Stimulated activated CD4-positive, alpha-beta T cell treated with anti-CD3 and anti-CD28 coated beads, Interleukin-1b, Interleukin-23, amount 100 ng/mL, for 48 hours (primary cell): ENCODE measurements at places on chromosomes 7 and 10.

- DNase-seq, result no peak
Measured at GRCh38 chr10:34666008-34666704, 148.9 kb downstream of the PARD3 start.

- DNase-seq, result no peak
Measured at GRCh38 chr7:6658618-6659345, 21.7 kb downstream of the ZNF316 start.

DNA sequence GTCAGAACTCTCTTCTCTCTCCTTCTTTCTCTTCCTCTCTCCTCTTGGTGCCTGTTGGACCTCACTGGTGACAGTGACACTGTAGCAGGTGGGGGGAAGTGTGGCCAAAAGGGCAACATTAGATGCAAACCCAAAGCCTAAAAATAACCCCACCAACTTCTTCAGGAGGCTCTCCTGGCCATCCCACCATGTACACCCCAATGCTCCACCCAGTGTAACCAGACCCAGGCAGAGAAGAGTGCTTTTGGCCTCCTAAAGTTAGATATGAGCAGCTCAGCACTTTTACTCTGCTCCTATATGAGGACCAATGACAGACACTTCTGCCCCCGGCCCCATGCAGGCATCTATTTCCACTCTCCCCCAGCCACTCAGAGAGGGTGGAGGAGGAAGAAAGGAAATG, 5.5 kb downstream of the MYOZ1 start:
- no peak for DNase-seq

DNA sequence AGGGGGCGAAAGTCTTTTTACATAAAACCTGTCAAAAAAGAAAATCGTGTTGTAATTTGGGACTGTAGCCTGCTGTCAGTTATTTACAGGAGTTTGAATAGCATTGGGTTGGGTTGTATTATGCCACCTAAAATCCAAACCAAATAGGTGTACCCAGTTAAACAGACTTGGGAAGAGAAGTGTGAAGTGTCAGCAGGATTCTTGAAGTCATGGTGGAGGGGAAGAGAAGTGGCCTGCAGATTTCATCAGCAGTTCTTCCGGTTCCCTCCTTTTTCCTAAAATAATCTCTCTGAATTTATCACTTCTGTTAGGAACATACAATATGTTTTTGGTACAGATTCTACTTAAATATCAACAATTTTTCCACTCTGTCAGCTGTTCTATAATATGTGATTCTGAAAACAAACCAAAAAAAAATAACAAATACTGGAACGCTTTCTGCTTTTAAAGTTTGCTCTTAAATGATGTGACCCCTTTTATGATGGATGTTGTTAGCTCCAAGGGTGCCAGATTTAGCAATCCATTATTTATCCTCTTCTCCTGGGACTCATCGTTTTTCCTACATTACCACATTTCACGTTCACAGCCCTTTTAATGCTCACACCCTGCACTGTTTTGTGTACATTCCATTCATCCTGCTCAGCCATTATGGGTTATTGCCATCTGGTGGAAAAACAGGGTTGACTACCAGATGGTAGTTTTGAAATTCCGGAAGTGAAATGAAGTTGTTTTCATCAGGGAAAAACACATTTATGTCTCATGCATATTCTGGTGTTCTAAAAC, 18.7 kb upstream of the ARHGAP12 start:
- no peak for DNase-seq

DNA sequence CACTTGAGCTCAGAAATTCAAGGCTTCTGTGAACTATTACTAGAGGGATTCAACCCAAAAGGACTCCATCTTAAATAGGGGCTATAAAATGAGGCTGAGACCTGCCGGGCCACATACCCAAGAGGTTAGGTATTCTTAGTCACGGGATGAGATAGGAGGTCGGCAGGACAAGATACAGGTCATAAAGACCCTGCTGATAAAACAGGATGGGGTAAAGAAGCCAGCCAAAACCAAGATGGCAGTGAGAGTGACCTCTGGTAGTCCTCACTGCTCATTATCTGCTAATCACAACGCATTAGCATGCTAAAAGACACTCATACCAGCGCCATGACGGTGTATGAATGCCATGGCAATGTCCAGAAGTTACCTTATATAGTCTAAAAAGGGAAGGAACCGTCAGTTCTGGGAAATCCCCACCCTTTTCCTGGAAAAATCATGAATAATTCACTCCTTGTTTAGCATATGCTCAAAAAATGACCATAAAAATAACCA, 101.2 kb upstream of the TRIM24 start:
- DNase-seq, result no peak
